Calu3 (cell line): ENCODE measurements at places on chromosomes 2 and 18.
A peak's percentile ranks its signal among the peaks of the same experiment; 100 is the strongest.

DNA sequence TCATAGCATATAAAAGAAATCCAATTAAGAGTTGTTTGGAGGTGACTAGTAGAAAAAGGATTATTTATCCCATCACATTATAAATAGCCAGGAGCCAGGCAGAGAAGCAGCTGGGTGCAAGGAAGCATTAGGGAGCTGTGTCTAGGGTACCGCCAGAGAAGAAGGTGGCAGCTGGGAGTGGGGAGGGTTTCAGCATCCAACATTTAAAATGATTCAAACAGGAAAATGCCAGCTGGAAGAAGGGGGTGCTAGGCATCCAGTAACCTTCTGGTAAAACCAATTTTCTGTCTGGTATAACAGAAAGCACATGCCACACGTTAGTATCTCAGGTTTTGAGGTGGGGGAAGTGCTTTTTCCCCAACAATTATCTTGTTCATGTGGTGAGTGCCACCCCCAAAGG lies 452.4 kb downstream of the ZEB2 start:
- no peak for DNase-seq

GRCh38 chr18:34780856-34781255 lies 70.8 kb downstream of the DTNA start:
- DNase-seq = no peak

DNA sequence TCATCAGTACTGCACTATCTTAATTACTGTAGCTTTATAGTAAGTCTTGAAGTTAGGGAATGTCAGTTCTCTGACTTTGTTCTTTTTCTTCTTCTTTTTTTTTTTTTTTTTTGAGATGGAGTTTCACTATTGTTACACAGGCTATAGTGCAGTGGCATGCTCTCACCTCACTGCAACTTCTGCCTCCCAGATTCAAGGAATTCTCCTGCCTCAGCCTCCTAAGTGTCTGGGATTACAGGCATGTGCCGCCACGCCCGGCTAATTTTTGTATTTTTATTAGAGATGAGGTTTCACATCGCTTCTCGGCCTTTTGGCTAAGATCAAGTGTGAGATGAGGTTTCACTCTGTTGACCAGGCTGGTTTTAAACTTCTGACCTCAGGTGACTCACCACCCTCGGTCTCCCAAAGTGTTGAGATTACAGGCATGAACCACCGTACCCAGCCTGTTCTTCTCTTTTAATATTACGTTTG lies 41.9 kb upstream of the TANC1 start:
- peak; percentile 67 for DNase-seq

GRCh38 chr2:238818561-238818960 lies 29.3 kb upstream of the TWIST2 start:
- DNase-seq = no peak

DNA sequence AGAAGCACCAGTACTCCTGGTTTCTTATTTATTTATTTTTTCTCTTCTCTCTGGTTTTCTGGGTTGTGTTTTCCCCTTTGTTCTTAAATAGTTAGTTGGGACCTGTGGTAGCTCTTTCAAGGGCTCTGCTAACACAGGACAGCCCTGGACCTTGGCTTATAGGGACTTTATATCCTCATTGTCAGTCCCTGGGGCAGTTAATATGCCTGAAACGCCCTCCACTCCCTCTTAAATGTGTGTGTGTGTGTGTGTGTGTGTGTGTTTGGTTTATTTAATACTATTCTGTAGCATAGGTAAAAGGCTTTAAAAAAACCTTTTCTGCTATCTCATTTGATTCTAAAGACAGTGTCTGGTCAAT lies 54.6 kb downstream of the GATA6 start:
- DNase-seq = no peak

- DNase-seq = no peak
These were observed 52.5 kb downstream of the TMEM247 start for GRCh38 chr2:46531863-46532262.

GRCh38 chr2:227816507-227817294 lies 3.1 kb downstream of the CCL20 start:
- no peak for DNase-seq

DNA sequence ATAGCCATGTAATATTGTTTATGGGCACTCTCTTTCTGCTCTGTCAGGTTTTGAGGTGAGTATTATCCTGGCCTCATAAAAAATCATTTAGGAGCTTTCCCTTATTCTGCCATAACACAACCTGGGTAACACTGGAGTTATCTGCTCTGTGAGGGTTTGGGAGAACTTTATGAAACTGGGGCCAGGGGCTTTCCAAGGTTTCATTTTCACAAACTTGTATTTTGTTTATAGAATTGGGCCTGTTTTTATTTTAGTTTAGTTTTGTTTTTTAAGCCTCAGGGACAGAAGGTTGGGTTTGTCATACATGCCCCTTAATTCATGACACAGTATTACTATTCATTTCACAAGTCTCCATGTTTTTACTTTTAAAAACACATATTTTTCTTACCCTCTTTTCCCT lies 83.5 kb downstream of the IRS1 start:
- DNase-seq = no peak

DNA sequence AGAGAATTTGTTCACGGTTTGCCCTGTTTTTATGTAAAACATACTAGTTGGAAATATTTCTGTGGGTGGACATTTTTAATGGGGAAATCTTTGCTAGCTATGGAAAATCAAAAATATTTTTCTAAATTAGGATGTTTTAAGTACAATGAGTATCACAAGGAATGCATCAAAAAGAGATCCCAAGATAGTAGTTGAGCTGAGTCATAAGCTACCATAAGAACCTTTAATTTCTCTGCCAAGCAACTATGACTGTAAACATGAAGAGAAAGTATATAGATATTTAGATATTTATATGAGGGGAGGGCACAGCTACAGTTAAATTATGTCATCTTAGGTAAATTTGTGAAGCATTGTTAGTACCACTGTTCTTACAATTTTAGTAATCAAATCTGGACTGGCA lies 646.2 kb downstream of the XIRP2 start:
- no peak for DNase-seq

GRCh38 chr2:82667491-82667890 lies 1791.6 kb downstream of the SUCLG1 start:
- no peak for DNase-seq

DNA sequence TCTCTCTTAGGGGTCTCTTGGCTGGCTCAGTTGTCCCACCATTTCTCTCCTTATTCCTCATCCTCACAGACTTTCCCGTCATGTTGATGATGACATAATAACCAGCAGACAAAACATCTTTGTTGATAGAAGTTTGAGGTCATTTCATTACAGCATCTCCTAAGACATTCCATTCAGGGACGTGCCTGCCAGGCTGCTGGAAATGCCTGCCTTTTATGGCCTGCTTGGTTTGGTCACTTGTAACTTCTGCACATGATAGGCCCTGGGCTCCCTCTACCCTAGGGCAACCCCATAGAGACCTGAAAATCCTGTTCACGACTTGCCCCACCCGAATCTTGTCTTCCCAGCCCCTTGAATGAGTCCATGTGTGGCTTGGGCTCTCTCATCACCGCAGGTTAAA lies 81.7 kb downstream of the SDC1 start:
- peak; percentile 66 for DNase-seq

GRCh38 chr2:202375033-202375608 lies 1.0 kb upstream of the BMPR2 start:
- peak; percentile 40 for DNase-seq

- DNase-seq = no peak
These were observed 63.5 kb upstream of the AGPS start for GRCh38 chr2:177329064-177329463.

GRCh38 chr2:37566517-37566981 lies 104.9 kb downstream of the CDC42EP3 start:
- no peak for DNase-seq

GRCh38 chr2:230564805-230565779 lies 147.6 kb upstream of the CAB39 start:
- peak; percentile 22 for DNase-seq

DNA sequence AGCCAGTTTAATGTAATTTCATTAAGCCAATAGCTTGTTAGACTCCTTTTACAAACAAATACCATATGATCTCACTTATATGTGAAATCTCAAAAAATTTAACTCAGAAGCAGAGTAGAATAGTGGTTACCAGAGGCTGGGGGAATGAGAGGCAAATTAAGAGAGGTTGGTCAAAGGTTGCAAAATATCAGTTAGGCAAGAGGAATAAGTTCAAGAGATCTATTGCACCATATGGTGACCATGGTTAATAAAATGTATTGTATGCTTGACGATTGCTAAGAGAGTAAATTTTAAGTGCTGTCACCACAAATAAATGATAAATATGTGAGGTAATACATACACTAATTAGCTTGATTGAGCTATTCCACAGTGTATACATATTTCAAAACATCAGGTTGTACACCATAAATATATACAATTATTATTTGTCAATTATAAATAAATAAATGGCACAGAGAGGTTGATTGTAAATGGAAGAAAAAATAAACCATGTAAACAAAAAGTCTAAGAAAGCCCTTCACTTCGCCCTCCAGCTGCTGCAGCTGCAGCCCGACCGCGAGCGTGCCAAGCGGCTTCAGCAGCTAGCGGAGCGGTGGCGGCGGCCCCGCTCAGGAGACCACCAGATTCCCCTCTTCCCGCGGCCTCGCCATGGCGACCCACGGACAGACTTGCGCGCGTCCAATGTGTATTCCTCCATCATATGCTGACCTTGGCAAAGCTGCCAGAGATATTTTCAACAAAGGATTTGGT lies 23.0 kb upstream of the ACTR2 start:
- DNase-seq = no peak

DNA sequence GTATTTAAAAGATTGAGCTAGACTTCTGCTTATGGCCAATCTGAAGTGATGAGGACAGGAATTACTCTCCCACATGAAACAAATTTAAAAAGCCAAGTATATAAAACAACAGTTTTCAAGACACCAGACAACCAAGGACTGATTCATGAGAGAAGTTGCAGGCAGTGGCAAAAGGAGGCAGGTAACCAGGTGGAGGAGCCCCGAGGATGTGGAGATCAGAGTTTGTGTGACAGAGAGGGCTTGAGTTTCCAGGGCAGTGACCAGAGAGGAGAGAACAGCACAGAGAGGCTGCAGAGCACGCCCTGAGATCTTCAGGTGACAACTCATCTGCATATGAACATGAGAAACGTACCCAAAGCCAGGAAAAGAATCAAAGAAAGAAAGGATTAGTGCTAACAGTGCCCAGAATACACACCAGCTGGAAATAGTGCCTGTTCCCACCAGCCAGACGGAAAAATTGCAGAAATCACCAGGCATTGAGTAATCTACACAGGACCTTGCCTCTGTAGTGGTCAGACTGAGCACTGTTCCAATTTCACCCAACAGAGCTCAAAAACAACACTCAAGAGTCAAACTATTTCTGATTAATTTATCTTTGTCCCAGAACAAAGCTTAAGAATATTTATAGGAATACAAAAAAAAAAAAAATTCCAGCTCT lies 173.1 kb downstream of the SEPTIN10 start:
- DNase-seq = no peak

GRCh38 chr2:55459279-55459678 lies 39.6 kb upstream of the CCDC88A start:
- DNase-seq = no peak

DNA sequence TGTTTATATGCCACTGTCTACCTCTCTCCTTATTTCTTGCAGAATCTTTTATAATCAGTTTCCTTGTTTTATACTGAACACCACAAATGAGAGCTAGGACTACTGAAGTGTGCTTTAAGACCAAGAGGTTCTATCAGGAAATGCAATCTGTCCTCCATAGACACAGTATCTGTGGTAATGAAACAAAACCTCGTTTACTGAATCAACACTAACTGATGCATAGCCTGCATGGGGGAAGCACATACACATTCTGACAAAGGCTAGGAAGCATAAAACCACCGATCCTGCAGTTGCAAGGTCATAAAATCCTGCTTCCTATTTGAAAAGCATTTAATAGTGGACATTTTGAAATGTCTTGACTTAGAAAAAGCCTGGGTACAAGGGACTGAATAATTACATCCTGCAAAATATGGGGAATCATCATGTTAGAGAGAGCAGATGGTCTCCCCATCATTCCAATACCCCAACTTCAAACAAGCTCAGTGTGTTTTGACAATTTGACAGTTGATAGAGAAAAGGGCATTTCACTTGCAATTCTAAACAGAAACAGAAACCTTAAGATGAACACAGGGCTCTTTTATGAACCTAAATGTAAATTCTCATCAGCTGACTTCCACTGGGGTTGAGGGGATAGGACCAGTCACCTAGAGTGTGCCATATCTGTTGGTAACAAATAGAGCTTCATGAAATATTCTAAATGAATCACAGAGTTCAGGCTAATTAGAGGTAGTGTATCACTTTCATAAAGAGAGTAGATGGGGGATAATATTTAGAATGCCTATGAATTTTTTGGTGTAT lies 1845.6 kb upstream of the PIK3C3 start:
- DNase-seq = no peak

- no peak for DNase-seq
These were observed 713.6 kb upstream of the POU3F3 start for GRCh38 chr2:104140361-104140760.

- DNase-seq = no peak
These were observed at the start of gene ICOS for GRCh38 chr2:203936535-203936934. TSS of gene ICOS (plus strand) at chr2:203936763. CDS start at chr2:203936815, 52 bp downstream.

DNA sequence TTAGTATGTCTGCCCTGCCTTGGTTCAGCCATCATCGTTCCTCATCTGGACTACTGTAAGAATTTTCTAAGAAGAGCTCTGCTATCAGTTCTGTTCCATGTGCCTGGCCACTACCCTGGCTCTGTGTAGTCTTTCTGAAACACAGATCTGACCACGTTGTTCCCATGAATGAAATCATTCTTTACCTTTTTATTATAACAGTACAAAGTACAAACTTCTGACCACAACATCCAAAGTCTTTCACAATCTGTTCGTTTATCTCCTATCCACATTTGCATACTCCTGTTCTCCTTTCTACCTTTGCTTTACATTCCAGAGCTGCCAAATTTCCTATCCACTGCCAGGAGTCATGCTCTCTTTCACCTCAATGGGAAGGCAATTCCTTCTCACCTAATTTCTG lies 284.6 kb upstream of the LRP1B start:
- peak; percentile 18 for DNase-seq
